ENCODE measurements at places on chromosomes 5 and 9.

- DNase-seq, result no peak
Observed at GRCh38 chr9:4495537-4495936, 5.3 kb downstream of the SLC1A1 start.

- no peak for DNase-seq
Observed at GRCh38 chr9:101626295-101626694, 31.5 kb upstream of the PPP3R2 start.

DNA sequence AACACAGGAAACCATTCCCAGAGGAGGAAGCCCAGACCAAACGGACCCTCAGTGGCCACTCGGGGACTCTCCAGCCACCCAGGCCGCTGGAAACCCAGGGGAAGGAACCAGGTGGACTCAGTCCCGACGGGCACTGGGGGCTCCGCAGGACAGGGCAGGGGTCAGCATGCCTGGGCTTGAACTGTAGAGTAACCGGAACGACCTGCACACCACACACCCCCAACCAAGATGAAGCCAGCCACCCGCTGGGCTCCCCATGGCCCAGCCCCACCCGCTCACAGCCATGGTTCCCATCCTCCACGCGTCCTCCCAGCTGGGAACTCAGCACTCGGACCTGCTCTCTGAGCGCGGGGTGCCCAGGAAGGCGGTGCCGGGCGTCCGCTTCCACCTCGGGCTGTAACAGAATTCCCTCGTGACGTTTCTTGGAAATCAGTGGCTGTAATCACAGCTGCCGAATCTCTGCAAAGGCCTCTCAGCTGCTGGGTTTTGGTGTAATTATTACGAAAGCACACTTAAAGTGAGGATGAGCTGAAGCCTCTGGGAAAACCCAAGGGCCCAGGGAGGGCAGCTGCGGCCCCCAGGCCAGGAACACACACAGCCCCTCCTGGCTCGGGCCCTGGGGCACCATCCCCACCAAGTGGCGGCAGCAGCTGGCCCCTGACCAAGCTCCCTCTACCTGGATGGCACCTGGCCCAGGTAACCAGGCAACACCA, 13.8 kb downstream of the NACC2 start:
- DNase-seq, result no peak

- peak; percentile 90 for DNase-seq
Observed at GRCh38 chr5:56409331-56410190, 176.4 kb upstream of the ANKRD55 start.
